IPS DF 6.9 (cell line): ENCODE measurements at places on chromosomes 2 and 18.

DNA sequence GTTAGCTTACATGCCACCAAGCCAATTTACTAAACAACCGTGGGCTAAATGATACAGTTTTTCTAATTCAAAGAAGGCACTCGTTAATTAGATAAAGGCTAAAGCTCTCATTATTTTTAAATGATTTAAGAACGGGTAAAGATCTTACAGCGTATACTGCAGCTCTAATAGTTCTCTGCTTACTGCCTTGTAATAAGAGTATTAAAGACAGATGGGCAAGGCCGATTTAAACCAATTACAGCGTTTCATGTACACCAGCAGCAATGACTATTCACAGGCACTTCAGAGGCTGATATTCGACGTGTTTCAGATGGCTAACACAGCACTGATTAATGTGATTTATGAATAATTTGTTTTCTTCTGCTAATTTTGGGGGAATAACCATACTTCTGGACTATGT, 259.3 kb downstream of the ZNF407 start:
- no peak for DNase-seq

- DNase-seq = no peak
These were observed 42.4 kb upstream of the AKAIN1 start for GRCh38 chr18:5239447-5239846.

DNA sequence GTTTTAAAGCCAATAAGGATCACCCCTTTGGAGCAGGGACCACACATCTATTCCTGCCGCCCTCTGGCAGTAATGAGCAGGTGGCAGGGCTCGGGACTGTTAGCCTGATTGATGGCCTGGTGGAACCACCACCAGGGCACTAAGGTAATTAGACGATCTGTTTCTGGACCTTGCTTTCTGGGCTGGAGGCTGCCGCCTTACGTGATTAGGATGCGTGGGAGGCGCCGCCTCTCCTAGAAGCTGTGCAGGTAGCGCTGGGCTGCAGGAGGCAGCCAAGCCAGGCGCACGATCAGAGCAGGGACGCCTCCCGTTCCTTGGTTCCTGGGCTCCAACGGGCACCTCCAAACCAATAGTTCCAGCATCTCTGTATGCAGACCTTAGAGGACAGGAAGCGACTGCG, 242.6 kb upstream of the RAB12 start:
- DNase-seq = no peak

- no peak for DNase-seq
These were observed 3.3 kb upstream of the ACOXL start for GRCh38 chr2:110729106-110729505.

DNA sequence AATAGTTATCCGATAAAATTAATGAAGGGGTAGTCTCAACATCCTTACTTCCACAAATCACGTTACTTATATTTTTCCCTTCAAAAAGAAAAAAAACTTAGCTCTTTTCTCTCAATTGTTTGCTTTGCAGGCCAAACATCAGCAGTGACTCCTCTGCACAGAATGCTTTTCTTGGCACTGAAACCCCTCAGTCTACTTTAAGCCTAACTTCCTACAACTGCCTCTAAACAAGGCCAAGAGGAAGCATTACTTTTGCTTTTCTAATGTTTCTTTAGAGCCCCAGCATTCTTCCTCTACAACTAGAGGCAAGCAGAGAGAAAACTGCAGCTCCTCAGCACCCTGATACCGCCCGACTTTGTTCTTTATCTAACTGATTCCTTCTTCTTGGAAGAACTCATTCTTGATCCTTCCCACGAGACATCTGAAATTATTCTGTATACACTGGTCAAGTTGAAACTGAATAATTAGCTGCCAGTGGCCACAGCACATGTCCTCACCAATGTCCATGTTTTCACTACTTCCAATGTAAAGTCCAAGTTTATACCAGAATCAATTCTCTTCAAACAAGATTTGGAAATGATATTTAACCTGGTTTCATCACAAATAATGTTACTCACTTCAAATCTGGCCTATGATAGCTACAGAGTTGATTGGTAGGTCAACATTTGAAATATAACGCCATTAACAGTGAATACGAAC, 55.3 kb downstream of the DTNB start:
- DNase-seq = no peak

DNA sequence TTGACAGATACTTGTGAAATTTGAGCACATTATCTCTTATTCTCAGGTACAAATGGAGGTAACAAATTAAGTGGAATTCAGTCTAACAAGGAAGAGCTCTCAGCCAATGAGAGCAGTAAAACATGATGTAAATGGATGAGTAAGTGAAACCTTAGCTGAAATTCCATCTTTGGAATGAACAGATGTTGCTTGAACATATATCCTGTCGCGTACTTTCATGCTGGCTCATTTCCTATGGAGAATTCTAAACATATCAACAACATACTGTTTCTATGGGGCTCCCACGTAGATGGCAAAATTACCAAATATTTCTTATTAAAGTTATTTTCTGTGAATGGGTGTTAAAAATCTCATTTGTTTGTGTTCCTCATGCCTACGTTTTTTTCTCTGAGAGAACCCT, 256.3 kb upstream of the LINC00305 start:
- DNase-seq = no peak

DNA sequence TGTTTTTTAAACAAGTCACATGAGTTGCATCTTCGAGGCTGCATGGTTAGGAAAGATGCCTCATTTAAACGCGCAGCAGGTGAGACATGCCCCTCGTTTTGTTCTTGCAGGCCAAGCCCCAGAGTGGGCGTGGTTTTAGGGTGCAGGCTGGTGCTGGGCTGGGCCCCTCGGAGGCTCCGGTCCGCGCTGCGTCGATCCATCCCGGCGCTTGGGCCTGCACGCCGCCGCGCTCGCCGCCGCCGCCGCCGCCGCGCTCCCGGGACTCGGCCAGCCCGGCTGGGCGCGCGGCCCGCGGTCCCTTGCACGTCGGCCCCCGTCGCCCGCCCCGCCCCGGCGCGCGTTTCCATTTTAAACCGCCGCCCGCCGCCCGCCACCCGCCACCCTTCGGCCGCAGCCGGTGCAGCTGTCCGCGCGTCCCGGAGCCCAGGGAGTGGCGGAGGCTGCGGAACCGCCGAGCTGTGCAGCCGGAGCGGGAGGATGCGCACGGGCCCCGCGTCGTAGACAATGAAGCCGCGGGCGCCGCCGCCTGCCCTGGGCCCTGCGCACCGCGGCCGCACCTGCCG, 175.5 kb downstream of the AGAP1 start:
- DNase-seq = peak; percentile 77

DNA sequence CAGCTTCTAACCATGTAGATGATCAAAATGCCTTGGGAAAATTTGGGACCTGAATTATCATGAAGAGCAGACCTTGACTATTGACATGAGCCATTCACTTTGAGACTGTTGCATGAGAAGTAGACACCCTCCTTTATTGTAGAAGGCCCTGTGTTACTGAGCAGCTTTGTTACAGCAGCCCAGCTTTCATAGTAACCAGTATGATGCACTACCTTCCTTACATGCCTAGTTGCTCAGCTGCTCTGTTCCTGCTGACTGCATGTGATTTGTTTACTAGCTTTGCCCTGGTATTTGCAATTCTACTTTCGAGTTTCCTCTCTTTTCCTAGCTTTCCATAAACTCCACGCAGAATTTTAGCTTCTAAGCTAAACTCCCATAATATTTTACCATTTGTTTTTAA, 11.2 kb upstream of the FN1 start:
- no peak for DNase-seq

DNA sequence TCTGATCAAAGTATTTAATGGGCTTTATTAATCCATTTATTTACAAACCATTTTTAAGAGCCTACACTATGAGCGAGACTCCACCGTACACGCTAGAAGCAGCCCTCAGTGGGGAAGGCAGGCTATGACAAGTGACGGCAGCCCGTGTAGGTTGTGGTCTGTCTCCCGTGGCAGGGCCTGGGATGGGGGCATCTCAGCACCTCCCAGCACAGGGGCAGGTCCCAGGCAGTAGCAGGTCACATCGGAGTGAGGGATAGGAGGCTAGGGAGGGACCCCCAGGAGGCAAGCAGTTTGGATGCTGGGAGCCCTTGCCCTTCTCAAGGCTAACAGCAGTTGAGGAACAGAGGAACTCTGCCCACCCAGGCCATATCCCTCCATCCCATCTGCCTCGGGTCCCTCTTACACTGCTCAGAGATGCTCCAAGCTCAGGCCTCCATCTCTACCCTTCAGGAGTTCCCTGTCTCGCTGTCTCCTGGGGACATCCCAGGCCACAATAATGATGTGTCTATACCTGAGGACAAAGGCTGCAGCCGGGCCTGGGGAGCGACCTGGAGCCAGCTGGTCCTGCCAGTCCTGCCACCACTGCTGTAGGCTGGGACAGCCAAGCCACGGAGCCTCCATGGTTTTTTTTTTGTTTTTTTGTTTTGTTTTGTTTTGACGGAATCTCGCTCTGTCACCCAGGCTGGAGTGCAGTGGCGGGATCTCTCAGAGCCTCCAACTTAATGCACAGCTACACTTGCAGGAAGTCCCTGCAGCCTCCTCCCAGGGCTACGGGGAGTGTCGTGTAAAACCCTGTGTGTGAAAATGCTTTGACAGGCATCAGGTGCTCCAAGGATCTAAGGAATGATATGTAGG, 92.0 kb downstream of the NDUFA10 start:
- DNase-seq = no peak

DNA sequence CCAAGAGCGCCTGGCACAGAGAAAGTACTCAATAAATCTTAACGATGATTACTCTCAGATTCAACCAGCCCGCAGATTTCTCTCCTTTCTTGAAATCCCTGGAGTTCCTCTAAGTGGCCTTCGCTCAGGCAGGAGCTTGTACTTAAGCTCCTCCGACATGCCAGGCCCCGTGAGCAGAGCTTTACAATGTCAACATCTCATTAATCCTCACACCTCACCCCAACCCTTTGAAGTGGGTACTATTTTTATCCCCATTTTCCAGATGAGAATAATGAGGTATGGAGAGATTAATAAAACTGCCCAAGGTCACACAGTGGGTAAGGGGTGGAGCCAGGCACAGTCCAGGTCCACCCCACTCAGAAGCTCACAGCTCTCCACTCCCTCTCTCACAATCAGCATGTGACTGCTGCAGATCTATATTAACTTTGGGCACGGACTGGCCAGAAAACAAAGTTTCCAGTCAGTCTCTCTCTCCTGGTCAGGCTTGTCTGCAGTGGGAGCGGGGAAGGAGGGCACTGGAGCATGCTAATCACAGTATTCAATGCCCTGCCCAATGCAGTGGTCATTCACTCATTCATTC, 18.0 kb downstream of the DNMT3A start:
- DNase-seq = no peak

DNA sequence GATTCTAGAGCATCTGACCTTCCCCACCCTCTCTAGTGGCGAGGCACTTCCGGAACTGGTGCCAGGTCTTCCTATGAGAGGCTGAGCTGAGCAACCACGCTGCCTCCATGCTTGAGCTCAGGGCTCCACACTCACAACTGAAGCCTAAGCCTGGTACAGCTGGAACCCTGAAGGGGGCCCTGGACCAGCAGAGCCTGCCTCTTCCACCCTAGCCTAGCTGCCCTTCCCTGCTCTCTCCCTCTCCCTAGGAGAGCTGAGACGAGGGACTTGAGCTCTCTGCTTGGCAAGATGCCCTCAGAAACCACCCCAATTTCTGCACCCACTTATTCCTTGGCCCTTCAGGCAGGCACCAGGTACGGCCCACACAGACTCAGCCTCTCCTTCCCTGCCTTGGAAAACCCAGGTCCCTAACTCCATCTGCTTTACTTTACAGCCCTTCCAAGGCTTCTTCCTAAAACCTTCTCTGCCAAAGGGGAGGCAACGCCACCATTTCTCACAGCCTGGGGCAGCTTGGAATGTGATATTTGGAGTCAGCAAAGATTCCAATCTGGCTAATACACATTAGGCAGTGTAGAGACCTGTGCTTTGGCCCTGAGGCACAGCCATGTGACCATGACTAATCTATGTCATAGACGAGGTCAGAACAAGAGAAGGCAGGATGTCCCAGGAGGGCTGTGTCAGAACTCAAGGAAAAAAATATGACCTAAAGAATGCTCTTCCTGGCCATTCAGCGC, 18.8 kb downstream of the COX7A2L start:
- DNase-seq = no peak
